ENCODE measurements at places on chromosomes 2 and 18.

- no peak for DNase-seq
Measured at GRCh38 chr2:158602027-158602426, 145.3 kb downstream of the PKP4 start.

- peak; percentile 36 for DNase-seq
Measured at GRCh38 chr2:172704072-172704936, 31.3 kb upstream of the RAPGEF4 start.

DNA sequence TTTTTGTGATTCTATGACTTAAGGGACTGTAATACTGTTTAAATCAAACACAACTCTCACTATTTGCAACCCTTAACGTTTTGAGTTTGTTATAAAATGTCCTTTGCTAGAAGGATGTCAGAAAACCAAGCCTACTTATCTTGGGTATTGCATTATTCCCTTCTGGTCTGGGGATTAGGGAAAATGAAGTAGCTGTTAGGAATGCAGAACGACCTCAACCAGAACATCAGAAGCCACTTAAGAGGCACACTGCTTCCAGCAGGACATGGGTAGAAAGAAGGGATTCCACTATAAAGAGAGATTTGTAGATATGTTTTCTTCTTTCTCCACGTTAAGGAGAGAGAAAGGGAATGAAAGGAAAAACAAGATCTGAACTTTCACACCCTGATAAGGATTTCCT is 101.2 kb downstream of the SETBP1 start:
- peak; percentile 9 for DNase-seq

DNA sequence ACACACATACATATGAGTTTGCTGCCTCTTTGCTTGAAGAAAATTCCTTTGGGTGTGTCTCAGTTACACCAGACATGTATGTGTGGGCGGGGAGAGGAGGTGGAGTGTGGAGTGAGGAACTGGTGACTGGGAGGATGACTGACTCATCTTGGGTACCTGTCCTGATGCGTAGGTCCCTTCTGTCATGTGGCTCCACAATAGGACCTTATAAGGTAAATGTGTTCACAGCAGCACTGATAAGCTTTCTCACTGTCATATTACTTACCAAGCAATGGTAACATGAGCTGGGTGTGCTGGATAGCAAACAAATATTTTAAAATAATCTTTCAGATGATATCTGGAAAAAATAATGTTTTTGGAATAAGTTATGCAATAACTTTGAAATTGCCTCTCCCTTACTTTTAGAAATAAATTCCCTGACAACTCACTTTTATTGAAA is 45.1 kb downstream of the SLC9A2 start:
- DNase-seq, result peak; percentile 2

DNA sequence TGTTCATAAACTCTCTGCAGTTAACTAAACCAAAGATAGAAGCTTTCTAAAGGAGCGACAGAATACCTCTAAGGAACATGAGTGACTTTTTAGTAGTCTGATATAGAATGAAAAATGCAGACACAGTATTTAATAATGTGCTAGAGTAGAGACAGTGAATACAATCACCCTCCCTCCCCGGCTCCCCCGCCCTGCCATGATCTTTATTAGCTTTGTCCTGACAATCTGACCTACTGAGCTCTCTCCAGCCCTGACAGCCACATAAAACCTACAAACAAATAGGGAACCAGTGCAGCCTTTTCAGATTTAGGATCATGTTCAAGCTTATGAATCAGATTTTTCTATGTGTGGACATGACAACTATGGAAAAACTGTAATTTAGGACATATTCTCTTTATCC is 777.6 kb upstream of the FANCL start:
- DNase-seq, result no peak
